ENCODE measurements at places on chromosomes 4 and X. TPM values are rescaled to one million over a fixed set of nuclear protein-coding genes. Genes with fewer than 3 reads are reported as not detected.

GRCh38 chr4:169121861-169122382 lies 111.9 kb upstream of the CBR4 start:
- H3K27ac ChIP-seq = no peak overlapping the region
- no peaks in the 10 kb centered on the region for H3K4me1 ChIP-seq
- H3K27me3 ChIP-seq = no peaks in the 10 kb centered on the region
- no peak overlapping the region for H3K4me3 ChIP-seq
- H3K36me3 ChIP-seq = peaks cover 13% of the 10 kb centered on the region

The EGFL6 gene
- total RNA-seq = not detected

The NUDT10 gene
- not detected for total RNA-seq

- no peaks in the 10 kb centered on the region for H3K4me1 ChIP-seq
- H3K27me3 ChIP-seq = no peaks in the 10 kb centered on the region
- no peaks in the 10 kb centered on the region for H3K36me3 ChIP-seq
- no peak overlapping the region for H3K4me3 ChIP-seq
These were observed 27.3 kb downstream of the ZNF330 start for GRCh38 chr4:141248029-141248428.

DNA sequence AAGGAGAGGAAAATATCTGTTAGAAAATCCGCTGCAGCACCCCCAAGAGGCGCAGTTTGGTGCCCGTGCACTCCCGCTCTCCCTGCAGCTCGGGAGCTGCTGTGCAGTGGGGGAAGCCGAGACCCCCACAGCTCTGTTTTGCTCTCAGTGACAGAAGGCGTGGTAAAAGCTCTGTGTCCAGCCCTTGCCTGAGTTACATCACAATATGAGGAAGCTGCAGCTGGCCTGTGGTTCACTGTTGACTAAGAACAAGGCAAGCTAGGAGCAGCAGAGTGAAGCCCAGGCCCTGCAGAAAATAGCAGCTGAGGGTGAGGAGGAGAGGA lies 88.5 kb upstream of the ADRA2C start:
- no peak overlapping the region for H3K4me3 ChIP-seq
- DNase-seq = no peak
- no peaks in the 10 kb centered on the region for H3K36me3 ChIP-seq
- H3K4me1 ChIP-seq = no peaks in the 10 kb centered on the region

The GC gene
- total RNA-seq = not detected

The PRR32 gene
- total RNA-seq = not detected

DNA sequence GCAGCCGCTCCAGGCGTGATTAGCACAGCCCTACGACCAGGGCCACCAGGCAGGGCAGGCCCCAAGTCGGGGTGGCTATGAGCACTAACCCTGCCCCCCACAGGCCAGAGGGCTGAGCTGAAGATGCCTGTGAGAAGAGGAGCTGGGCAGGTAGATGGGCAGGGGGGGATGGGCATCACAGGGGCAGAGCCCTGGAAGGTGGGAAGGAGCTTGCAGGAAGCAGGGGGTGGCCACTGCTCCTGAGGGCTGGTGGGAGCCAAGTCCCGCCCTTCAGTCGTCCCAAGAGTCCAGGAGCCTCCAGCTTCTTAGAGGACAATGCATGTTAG lies 7.3 kb upstream of the MXD4 start:
- DNase-seq = no peak
- no peaks in the 10 kb centered on the region for H3K36me3 ChIP-seq
- no peak overlapping the region for H3K4me3 ChIP-seq
- H3K4me1 ChIP-seq = peaks cover 6% of the 10 kb centered on the region
- H3K27ac ChIP-seq = no peak overlapping the region

The MOB1B gene
- total RNA-seq = 9.3 TPM

- H3K4me3 ChIP-seq = no peak overlapping the region
- H3K36me3 ChIP-seq = no peaks in the 10 kb centered on the region
- DNase-seq = no peak
- H3K27me3 ChIP-seq = no peaks in the 10 kb centered on the region
These were observed 59.2 kb downstream of the SLC7A11 start for GRCh38 chr4:138182838-138183426.

DNA sequence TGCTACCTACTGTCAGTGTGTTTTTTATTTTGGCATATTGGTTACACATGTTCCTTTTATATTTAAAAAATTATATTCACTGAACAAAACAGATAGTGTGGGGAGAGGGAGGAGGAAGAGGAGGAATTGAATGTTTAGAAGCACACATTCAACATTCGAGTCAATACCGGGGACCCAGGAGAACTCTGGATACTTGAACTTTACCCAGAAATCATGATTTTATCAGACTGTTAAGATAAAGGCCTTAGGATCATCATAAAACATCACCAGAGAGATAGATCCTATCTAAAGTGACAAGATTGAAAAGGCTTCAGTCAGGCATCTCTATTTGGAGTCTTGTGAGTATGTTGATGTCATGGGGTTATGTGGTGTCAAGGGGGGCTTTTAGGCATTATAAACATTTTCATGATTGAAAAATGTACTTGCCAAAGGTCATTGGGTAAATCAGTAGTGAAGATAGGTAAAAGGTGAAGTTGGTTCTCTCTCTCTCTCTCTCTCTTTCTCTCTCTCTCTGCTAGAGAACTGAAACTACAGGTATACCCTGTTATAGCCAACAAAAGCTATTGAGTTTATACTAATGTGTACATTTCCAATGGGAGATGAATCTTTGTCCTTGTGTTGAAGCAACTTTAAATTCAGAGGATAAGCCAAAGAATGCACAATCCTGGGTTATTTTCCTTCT lies 16.9 kb upstream of the RGN start:
- H3K27me3 ChIP-seq = no peaks in the 10 kb centered on the region
- no peaks in the 10 kb centered on the region for H3K36me3 ChIP-seq
- no peak for DNase-seq
- H3K27ac ChIP-seq = no peak overlapping the region

DNA sequence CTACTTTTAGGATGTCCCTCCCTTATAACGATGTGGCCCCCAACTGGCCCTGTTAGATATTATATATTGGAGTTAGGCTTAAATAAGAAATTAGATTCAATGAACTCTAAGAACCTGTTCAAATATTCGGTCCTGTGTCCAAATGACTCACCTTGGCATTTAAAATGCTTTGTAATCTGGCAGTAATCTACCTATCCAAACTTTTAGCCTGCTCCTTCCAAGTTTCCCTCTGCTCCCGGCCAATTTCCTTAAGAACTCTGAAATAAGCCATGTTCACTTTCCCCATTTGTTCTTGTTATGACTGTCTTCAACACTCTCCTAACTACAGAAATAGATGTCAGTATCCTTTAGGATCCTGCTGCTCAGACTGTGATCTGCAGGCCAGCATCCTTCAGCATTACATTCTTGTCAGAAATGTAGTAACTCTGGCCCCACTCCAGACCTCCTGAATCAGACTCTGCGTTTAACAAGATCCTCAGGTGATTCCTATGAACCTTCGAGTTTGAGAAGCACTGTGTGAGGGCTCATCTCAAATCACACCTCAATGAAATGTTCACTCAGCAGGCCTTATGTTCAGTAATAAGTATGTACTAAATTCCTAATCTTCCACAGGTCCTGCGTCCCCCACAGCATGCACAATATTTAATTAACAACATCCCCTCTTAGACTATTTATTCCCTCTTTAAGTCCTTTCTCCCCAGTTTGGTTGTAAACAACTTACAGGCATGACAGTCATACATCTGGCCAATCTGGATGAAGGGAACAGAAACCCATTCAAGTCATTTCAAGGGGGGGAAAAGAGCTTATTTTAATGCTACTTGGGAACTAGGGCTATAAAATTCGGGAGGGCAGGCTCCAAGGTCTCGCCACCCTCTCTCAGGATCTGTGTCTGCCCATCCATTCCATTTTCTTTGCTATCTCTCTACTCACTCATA lies 3.0 kb downstream of the ATP8A1 start:
- peak overlapping the region; percentile 94 for H3K27ac ChIP-seq
- no peak overlapping the region for H3K4me3 ChIP-seq
- no peaks in the 10 kb centered on the region for H3K36me3 ChIP-seq
- H3K4me1 ChIP-seq = peaks cover 26% of the 10 kb centered on the region

The TLR10 gene
- not detected for total RNA-seq

DNA sequence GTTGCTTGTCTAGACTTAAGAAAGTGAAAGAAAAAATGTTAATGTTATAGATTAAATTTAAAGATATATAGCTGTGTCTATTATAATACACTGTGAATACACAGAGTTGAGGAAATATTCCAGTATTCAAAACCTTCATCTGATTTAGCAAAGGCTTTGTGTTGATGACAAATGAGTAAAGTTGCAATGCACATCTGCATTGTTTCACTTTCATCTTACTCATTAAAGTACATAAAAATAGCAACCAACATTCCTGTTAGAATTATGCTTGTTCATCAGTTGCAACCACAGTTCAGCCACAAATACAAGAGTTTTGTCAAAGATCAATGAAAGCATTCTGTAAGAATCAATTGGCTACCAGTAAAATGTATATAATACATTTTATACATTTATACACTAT lies 346.4 kb upstream of the SLC7A11 start:
- no peak overlapping the region for H3K4me3 ChIP-seq
- H3K27me3 ChIP-seq = no peaks in the 10 kb centered on the region
- no peak overlapping the region for H3K27ac ChIP-seq

GRCh38 chrX:108224218-108224617 lies 132.6 kb downstream of the ATG4A start:
- no peak overlapping the region for H3K27ac ChIP-seq
- no peaks in the 10 kb centered on the region for H3K36me3 ChIP-seq
- no peak overlapping the region for H3K4me3 ChIP-seq
- no peaks in the 10 kb centered on the region for H3K27me3 ChIP-seq
- H3K4me1 ChIP-seq = no peaks in the 10 kb centered on the region
- DNase-seq = no peak

- no peak for DNase-seq
- no peak overlapping the region for H3K27ac ChIP-seq
- H3K4me1 ChIP-seq = no peaks in the 10 kb centered on the region
- H3K27me3 ChIP-seq = no peaks in the 10 kb centered on the region
- H3K36me3 ChIP-seq = no peaks in the 10 kb centered on the region
These were observed 511.7 kb upstream of the KLHL4 start for GRCh38 chrX:87005885-87006284.

- DNase-seq = no peak
- no peaks in the 10 kb centered on the region for H3K4me1 ChIP-seq
- no peaks in the 10 kb centered on the region for H3K27me3 ChIP-seq
- H3K4me3 ChIP-seq = no peak overlapping the region
- H3K36me3 ChIP-seq = no peaks in the 10 kb centered on the region
- no peak overlapping the region for H3K27ac ChIP-seq
These were observed 15.6 kb upstream of the TSPAN5 start for GRCh38 chr4:98673978-98674377.

The GATA1 gene
- not detected for total RNA-seq

GRCh38 chr4:25377572-25378436 lies 741 bp downstream of the ANAPC4 start:
- DNase-seq = no peak
- H3K27ac ChIP-seq = peak overlapping the region; percentile 88
- no peaks in the 10 kb centered on the region for H3K36me3 ChIP-seq
- H3K27me3 ChIP-seq = no peaks in the 10 kb centered on the region

The SSX2B gene
- total RNA-seq = not detected

The CLIC2 gene
- total RNA-seq = 0.20 TPM

DNA sequence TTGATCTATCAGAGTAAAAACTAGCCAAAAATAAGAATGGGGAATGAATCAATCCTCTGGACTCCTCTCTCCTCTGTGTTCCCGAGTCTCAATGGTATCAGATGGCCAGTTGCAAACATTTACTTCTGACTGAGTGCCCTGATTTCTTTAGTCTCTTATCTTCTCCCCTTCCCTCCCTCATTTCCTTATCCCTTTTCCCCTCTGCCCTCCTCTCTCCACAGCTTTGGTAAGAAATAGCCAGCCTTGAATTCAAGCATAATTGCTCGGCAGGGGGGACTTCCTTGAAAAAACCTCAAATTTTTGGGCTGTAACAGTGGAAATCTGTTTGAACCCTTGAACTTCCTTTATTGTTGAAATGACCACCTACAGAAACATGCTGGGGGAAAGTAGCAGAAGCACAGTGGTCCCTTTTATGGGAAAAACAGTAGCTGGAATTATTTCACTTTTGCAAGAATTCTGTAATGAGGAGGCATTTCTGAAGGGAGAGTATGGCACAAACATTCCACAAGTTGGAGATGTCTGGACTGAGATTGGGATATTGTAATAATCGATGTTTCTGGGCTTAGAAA lies 40.3 kb downstream of the NHS start:
- no peak for DNase-seq
- no peaks in the 10 kb centered on the region for H3K36me3 ChIP-seq

GRCh38 chr4:90317785-90318184 lies 190.6 kb downstream of the CCSER1 start:
- H3K4me1 ChIP-seq = no peaks in the 10 kb centered on the region
- H3K27me3 ChIP-seq = no peaks in the 10 kb centered on the region
- no peak for DNase-seq
- H3K36me3 ChIP-seq = no peaks in the 10 kb centered on the region
- no peak overlapping the region for H3K27ac ChIP-seq

DNA sequence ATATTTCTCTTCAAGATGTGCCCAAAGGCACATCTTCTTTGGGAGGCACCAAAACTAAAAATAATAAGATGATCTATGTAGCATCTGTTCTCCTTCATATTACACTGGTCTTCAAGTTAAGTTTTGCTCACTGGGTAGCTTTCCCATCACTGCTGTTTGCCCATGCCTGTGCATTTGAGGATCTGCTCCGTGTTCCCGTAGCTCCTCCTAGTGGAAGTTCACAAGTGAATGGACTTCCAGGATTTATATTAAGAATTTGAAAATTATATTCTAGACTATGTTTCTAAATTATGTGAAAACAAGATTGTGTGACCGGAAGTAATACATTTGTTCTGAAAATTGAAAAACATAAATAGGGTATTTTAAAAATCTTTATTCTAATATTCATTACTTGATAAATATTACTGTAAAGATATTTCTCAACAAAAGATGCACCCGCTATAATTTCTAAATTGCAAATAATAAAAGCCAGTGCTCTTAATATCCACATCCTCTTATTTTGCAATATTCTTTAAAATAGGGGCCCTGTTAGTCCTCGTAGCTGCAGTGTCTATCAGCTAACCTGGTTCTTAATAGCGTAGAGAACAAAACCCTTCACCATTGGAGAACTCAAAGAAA lies 147.7 kb downstream of the RBM46 start:
- no peaks in the 10 kb centered on the region for H3K36me3 ChIP-seq
- H3K4me1 ChIP-seq = no peaks in the 10 kb centered on the region
- H3K4me3 ChIP-seq = no peak overlapping the region
- DNase-seq = no peak

The SLC9B1 gene
- 0.79 TPM for total RNA-seq

- no peaks in the 10 kb centered on the region for H3K27me3 ChIP-seq
- H3K4me1 ChIP-seq = no peaks in the 10 kb centered on the region
- no peak overlapping the region for H3K4me3 ChIP-seq
- H3K27ac ChIP-seq = no peak overlapping the region
These were observed 191.4 kb downstream of the ADAMTS3 start for GRCh38 chr4:72377491-72378194.
